Omental fat pad (tissue), 4 donors: ENCODE measurements at places on chromosomes 12 and 14.

DNA sequence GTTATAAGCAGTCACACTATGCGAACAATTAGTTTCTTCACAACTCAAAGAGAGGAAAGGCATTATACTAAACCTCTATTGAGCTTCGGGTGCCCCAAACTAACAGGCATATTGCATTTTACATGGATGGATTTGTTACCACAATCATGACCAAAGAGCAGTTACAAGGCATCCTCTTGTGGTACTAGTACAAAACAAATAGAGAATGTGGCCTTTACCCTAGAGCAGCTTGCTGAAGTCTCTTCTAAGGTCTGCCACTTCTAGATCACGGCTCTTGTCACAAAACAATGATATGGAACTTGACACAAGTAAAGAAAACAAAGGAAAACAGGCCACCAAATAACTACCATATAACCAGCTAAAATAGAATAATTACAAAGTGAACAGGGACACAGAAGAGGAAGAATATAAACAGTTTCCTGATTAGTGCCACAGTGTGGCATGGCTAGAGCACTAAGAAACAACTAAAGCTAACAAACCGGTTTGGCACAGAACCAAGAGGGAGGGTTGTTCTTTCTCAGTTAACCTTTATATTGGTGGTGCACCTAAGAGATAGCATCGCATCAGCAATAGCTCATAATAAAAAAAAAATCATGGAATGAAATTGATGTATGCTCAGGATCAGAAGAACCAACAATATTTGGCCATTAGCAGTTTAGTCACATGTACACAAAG, 209.7 kb upstream of the ATP2B1 start:
- no peak for DNase-seq

- no peak for DNase-seq
These were observed 5.7 kb downstream of the ETFRF1 start for GRCh38 chr12:25200703-25201102.

- no peak for DNase-seq
These were observed 13.7 kb upstream of the LIMA1 start for GRCh38 chr12:50297027-50297426.

GRCh38 chr14:49621114-49621881, 699 bp downstream of the MGAT2 start:
- no peak for DNase-seq

GRCh38 chr12:123951467-123951866, 21.2 kb downstream of the CCDC92 start:
- DNase-seq = no peak

DNA sequence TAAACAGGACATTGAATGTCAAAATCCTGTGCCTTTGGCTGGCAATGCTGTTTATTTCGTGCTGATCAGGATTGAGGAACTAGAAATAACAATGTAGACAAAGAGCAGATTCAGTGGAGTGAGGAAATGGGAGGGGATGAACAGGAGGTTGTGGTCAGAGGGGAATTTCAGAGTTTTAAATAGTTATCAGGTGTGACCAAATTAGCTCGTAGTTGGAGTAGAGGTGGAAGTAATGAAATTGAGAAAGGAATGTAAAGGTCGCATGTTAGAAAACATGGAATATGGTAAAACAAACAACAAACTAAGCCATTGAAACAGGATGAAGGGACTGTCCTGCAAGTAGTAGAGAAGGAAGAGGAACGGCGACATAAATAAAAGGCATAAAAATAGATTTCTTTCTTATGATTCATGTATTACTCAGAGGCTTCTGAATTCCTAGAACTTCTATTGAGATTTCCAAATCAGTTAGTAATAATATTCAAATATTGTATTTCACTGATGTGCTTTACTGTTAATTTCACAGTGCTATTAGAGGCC, 9.5 kb upstream of the SAV1 start:
- no peak for DNase-seq

DNA sequence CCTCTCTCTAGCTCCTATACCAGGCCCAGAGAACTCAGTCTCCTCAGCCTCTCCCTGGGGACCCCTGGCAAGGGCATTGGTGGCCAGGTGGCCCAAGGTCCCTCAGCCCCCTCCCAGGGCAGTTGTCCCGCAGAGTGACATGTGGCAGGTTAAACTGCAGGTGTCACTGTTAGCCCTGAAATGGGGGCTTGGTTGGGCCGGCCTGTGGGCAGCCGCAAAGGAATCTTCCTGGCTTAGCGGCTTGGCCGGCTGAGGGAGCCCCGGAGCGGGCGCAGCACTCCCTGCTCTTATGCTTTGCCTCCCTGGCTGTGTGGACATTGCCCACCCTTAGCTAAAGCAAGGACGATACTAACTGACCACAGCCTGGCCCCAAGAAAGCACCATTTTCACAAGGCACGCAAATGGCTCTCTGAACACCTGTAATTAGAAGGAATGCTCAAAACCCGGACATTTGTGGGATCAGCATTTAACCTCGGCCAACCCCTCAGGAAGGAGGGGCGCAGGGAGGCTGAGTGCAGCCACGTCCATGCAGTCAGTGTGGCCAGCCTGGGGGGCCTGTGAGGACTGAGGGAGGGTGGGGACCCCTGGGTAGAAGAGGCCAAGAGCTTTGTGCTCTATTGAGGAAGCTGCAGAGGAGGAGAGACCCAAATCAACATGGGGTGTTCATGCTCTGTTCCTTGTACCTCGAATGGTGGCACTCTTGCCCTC, 82.2 kb downstream of the PAPOLA start:
- DNase-seq = no peak

GRCh38 chr12:77070800-77071449, 5.6 kb upstream of the E2F7 start:
- DNase-seq = no peak

DNA sequence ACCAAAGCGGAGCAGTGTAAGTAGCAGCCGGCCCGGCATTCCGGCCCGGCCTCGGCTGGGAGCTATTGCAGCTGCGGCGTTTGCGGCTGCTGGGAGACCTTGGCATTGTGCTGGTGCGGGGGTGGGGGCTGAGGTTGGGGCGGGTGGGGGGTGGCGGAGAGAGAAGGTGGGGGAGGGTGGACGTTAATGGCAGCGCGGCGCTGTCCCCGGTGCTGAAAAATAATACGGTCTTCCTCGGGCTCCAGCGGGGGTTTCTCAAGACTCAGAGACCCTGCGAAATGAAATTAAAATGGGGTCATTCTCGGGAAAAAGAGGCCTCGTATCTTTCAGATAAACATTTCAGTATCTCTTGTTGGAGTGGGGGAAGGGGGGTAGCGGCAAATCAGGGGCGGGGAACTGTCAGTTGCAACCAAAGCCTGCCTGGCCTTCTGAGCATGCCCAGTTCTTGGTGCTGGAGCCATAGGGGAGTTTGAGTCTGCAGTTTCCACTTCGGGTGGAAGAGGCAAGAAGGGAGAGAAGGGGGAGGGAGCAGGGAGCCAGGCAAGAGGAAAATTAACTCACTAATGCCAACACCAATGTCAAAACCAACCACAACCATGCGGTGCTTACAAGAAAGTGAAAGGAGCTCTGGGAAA, 414 bp downstream of the UNC79 start:
- DNase-seq = no peak

GRCh38 chr12:67237231-67237630, 31.9 kb upstream of the CAND1 start:
- no peak for DNase-seq

- DNase-seq = no peak
These were observed 4.5 kb upstream of the AQP2 start for GRCh38 chr12:49946086-49946485.

GRCh38 chr12:127546721-127547505, 720.1 kb upstream of the TMEM132C start:
- DNase-seq = no peak

GRCh38 chr14:75591331-75591946, 13.0 kb downstream of the FLVCR2 start:
- no peak for DNase-seq

- no peak for DNase-seq
These were observed 505 bp upstream of the HEBP1 start for GRCh38 chr12:13000616-13000924.

GRCh38 chr14:29217813-29218450, 451.3 kb downstream of the FOXG1 start:
- DNase-seq = no peak

DNA sequence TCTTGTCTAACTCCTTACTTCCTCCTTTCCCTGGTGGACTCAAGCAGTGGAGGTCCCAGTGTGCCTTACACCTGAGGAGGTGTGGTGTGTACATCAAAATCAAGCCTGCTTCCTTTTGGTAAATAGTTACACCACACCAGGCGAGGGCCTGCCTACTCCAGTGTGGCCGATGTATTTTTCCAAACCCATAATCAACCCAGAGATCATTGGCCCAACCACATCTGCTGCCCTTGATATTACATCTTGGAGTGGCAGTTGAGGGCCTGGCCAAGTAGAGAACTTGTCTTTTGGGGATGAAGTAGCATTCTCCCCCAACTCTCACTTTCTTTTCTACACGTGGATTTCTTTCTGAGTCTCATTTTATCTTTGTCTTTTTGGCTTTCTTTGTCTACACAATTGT, 187.4 kb downstream of the EFCAB11 start:
- no peak for DNase-seq

DNA sequence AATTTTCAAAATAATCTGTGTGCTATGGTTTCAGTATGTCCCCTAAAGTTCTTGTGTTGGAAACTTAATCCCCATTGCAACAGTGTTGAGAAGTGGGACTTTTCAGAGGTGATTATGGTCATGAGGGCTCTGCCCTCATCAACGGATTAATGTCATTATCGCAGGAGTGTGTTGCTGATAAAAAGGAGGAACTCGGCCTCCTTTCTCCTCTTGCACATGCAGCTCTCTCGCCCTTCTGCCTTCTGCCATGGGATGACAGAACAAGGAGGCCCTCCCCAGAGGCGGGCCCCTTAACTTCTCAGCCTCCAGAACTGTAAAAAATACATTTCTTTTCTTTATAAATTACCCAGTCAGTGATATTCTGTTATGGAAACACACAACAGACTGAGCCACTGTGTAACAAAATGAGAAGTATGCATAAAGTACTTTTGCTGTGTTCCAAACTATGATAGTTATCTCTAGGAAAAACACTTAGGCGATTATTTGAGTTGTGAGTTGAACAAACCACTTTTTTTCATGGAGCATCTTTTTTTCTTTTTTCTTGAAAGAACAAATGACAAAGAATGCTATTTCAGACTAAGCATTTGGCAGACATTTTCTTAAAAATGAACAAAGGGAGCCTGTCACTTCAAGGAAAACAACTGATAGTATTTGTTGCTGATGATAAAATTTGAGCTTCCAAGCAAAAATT, 134.8 kb upstream of the FUT8 start:
- DNase-seq = no peak

DNA sequence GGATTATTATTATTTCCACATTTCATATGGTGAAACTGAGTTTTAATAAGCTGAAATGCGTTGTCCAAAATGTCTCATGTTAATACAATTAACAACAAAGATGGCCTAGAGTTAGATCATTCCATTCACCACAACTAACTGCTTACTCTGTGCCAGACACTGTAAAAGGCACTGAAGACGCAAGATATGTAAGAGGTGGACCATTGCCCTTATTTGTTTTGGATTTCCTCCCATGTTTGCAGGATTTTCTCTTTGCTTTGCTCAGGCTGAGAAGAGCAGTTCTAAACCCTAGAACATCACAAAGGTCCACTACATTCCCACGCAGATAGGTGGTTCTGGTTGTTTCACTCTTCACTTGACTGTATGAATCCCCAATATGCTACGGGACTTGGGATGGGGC, 324.4 kb upstream of the KITLG start:
- DNase-seq = no peak

DNA sequence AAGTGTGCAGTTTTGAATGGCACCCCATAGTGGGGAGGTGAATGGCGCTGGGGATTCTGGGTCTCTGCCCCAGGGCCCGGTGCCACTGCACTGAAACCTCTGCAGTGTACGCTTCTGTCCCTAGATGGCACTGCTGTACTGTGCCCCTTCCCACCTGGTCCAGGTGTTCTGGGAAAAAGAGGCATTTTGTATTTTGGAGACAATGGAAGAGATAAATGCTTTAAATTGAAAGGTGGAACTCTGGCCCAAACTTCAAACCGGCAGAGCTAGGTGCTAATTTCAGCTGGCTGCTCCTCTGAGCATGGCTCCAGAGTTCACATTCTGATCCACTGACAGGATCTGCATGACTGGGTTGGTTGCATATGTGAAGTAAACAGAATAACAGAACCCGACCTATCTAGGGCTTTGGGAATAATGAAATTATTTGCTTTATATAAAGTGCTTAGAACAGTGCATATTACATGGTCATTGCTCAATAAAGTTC, 52.2 kb downstream of the KRT80 start:
- DNase-seq = no peak

GRCh38 chr14:33359288-33359881, 420.7 kb downstream of the NPAS3 start:
- DNase-seq = no peak

- no peak for DNase-seq
These were observed 54.2 kb downstream of the IFNG-AS1 start for GRCh38 chr12:68043435-68043834.

DNA sequence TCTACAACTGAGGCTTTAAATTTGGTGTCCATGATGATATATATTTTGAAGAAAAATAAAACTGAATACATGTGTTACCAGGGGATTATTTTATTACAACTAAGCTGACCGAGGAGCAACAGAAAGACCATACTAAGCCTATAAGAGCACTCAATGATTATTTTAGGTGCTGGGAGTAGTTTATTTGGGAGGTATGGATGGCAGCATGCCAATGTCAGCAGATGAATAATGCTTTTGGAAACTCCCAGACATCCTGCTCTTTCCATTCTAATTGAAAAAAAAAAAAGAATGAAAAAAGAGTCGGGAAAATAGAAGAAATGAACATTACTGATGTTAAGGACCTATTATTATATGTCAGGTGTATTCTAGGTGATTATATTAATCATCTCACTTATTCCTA, 441.2 kb downstream of the BTG1 start:
- DNase-seq = no peak

- no peak for DNase-seq
These were observed 31.9 kb upstream of the LUM start for GRCh38 chr12:91143206-91143605.

DNA sequence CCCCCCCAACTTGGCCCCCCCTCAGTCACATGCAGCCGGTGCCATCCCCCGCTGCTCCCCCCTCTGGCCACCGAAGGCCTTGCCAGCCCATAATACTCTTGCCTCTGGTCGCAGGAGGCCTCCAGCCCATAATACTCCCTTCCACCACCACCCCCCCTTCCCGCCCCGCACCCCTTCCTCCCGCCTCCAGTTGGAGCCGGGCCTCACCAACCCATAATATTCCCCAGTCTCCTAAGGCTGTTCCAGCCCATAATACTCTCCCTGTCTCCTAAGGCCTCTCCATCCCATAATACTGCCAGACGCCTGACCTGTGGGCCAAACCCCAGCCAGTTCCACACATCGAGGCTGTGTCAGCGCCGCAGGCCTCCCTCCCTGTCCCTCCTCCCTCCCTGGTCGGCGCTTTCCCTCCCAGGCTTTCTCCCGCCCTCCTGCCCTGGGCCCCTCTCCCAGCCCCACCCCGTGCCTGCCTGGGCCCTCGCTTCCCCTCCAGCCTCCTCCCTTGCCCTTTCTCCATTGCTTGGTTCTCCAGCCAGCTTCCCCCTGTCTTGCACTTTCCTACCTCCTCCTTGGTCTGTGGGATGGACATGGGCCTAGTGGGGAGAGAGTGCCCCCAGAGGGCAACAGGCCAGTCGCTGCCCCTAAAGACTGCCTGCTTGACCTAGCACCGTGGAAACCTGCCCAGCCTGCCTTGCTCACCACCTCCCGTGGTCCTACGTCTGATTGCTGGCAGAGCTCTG, 6.8 kb upstream of the CHD4 start:
- peak; percentile 54 for DNase-seq
